ENCODE measurements at places on chromosomes 12 and 14.

DNA sequence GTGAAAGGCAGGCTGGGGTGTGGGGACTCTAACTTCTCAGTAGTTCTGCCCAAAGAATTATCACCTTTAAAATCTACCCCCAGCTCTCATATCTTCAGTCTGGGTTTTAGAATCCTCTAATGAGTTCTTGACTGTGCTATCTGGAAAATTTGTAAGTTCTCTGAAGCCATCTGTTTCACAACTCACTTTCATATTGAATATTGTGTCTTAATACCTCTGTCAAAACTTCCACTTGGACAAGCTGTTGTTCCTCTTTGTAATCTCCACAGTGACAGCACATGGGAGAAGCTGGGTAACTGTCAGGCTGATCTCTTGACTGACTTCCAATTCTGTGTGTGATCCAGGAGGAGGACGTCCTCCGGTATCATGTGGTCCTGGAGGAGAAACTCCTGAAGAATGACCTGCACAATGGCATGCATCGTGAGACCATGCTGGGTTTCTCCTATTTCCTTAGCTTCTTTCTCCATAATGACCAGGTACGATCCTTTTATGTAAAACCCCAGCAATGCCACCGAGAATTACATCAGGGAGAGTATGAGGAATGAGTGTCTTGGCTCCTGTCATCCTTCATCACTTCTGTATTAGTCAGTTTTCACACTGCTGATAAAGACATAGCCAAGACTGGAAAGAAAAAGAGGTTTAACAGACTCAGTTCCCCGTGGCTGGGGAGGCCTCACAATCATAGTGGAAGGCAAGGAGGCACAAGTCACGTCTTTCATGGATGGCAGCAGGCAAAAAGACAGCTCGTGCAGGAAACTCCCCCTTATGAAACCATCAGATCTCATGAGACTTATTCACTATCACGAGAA lies 111.9 kb downstream of the STAB2 start:
- DNase-seq: peak; percentile 38

GRCh38 chr12:28268608-28269229 lies 78.5 kb downstream of the CCDC91 start:
- no peak for DNase-seq

- no peak for DNase-seq
Observed at GRCh38 chr14:50856660-50857059, 15.2 kb upstream of the ABHD12B start.

- no peak for DNase-seq
Observed at GRCh38 chr12:129961856-129962255, 58.0 kb upstream of the TMEM132D start.

DNA sequence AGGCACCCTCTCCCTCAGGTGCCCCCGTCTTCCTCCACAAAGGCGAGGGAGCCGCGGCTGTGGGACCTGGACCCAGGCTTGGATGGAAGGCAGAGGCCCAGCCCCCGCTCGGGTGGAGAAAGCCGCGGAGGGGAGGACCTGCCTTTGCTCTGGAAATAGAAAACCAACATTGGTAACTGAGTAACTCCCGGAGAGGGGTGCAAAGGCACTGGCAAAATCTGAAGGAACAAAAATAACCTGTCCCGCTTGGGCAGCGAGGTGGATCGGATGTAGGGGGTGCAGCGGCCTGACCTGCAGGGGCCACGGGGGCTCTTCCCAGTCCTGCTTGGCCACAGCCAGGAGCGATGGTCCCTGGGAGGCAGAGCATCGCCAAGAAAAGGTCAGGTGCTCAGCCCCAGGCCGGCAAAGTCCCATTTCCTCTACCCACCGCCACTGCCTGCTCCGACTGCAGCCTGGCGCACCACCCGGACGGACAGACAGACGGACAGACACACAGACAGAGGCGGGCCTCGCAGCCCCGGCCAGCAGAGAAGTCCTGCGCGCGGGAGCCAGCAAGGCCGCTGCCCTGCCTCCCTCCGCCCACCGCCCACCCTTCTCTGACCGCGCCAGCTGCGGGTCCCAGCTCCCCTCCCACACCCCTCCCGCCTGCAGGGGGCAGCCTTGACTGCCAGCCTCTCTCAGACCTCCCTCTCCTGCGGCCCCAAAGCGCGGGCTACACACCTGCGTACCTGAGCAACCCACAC lies 21.4 kb upstream of the TMEM106C start:
- DNase-seq: peak; percentile 75

DNA sequence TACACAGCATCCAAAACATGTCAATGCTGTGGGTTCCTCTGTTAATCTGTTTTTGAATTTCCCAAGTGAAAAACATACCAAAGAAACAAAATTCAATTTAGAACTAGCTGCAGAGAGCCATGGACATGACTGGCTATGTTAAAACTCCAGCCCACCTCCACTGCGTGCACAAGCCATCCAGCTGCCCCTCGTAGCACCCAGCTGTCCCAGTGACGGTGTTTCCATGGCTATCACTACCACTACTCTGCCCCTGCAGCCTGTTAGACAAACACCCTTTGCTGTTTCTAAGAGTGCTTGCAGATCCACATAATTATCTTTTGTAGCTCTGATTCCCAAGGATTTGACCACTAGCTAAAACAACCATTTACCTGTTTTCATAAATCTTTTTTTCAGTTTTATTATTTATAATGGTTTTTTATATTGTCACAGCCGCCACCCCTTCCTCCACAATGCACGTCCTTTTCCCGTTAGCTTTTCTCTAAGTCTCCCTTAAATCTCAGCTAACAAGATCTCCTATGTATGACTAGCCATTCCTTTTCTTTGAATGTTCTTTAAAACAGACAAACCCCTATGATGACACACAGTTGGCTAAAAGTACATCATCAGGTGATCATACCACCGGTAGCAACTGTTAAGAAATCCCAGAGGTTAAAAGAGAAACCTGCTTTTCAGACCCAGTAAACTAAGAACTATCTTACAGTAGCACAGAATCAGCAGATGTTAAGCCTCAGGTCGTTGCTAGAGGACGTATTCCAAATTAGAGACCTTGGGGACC lies 37.8 kb upstream of the NAA30 start:
- DNase-seq: no peak

DNA sequence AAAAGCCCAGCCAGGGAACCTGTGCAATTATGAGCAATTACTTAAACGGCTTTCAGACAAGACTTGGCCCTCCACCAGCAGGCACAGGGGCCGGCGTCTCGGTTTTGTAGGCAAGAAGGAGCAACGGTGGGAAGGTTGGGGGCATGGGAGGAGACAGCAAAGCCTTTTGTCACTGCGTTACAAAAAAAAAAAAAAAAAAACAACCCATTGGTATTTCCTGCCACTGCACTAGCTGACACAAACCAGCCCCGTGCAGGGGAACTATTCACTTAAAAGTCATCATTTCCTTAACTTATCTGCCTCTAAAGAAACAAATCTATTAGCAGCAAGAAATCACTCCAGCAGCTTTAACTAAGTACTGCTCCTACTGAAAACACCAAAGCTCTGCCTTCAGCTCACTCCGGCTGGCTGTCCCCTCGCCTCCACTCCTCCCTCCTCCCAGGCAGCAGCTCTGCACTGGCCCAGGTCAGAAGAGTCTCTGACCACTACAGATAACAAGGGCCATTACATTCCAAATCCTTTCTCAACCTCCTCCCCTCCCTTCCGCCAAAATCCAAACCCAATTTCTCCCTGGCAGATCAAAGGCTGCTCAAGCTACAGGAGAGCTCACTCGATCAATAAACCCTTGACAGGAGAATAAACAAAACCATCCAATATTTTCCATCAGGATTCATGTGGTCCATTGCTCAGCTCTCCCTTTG lies 105.2 kb upstream of the CDKN3 start:
- no peak for DNase-seq

- DNase-seq: no peak
Observed at GRCh38 chr14:89572596-89573398, 155.8 kb upstream of the FOXN3 start.

- DNase-seq: no peak
Observed at GRCh38 chr14:23556700-23557440, 799 bp downstream of the THTPA start.

GRCh38 chr12:76967181-76967885 lies 88.5 kb upstream of the CSRP2 start:
- no peak for DNase-seq

- DNase-seq: no peak
Observed at GRCh38 chr12:91441246-91441645, 258.6 kb upstream of the DCN start.

GRCh38 chr12:130775953-130776856 lies 60.1 kb upstream of the RIMBP2 start:
- DNase-seq: peak; percentile 56

DNA sequence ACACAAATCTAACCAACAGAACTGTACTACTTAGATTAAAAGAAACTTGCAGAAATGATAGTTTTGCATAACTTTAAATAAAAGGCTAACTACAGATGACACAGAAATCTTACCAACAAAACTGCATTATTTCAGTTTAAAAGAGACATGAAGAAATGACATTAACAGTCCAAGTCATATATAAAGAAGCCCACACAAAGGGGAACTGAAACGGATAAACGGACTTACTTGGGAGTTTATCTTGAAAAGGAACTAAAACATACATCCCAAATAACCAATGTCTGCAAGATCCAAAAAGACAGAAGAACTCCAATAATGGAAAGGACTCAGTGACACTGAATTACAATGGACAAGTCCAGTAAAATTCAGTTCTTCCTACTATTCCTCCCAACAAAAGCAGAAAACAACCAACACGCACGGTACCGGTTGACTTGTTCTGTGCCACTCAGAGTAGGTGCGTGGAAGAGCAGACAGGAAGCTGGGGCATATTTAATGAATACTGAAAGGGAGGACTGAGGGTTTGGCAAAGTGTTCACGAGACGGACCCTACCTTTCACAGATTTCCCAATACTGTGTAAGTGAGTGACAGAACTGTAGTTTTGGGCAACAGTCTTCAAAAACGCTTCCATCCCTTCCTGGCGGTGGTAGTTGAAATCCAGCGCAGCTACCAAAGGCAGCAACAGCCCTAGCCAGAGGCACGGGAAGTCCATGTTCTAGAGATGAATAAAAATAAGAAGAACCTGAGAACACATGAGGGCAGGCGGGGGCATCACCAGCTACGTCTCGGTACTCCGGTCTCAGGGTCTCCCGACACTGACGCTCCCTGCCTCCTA lies 627 bp downstream of the CPM start:
- DNase-seq: peak; percentile 41

- no peak for DNase-seq
Observed at GRCh38 chr12:104411826-104412641, 44.7 kb upstream of the CHST11 start.

GRCh38 chr14:26730929-26731618 lies 133.2 kb upstream of the NOVA1 start:
- no peak for DNase-seq

DNA sequence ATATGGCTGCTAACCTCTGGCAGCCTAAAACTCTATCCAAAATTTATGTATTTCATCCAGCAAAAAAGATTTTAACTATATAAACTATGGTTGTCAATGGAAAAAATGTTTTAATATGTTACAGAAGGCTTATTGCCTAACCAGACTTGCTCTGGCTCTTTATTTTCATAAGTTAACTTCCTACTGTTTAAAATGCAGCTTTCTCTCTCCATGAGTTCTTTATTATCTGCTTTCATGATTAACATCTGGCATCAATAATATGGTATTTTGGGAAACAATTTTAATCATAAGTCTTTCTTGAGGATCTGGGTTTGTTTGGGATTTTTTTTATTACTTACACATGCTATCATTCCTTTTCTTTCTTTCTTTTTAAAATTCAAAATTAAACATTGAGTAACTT lies 20.5 kb downstream of the KERA start:
- no peak for DNase-seq

DNA sequence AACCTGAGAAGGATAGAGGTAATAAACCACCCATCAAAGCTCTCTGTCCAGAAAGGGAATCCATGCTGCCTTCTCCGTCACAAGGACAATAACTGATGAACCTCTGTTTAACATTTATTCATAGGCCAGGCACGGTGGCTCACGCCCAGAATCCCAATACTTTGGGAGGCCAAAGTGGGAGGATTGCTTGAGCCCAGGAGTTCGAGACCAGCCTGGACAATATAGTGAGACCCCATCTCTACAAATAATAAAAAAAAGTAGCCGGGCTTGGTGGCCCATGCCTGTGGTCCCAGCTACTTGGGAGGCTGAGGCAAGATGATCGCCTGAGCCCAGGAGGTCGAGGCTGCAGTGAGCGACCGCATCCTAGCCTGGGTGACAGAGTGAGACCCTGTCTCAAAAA lies 7.1 kb upstream of the FOS start:
- DNase-seq: no peak

DNA sequence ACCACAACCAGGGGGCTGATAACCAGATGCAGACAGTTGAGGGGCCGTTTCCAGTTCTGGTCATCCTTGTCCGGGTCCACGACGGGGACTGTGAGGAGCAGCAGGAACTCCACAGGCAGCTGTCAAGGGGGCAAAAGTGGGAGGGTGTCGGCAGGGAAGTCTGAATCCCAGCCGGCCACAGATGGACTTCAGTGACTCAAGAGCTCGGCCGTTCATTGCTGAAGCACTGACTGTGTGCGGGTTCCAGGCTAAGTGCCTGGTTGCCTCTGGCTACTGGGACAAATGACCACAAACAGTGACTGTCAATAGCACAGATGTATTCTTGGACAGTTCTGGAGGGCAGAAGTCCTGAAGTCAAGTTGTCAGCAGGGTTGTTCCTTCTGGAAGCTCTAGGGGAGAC lies 19.6 kb downstream of the SLC8B1 start:
- no peak for DNase-seq

DNA sequence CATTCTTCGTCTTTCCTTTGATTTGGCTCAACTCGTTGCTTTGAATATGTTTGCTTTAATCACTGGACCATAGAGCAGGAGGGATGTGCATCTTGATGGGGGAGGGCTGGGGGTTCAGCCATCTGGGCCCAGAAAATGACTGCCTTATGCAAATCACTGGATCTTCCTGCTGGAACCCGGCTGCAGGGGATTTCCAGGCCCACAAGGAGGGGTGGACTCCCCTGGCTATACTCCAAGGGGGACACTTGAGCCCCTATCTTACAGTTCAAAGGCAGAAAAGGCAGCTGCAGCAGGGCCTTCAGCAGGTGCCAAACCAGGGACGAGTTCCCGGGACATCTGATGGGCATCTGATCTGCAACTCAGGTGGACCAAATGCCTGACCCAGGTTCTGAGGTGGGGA lies 122.5 kb downstream of the DICER1 start:
- no peak for DNase-seq

DNA sequence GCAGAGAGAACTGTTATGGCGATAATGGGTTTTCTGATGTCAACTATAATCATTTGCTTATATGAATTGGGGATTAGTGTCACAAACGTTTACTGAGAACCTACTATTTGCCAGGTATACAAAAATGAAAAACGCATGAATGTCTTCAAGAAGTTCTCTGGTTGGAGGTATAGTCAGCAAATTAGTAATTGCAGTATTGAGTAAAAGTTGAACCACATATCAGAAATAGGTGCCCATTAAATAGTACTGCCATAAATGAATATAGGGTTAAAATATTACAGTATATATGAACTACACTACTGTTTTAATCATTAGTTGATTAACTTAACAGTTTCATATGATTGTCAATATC lies 60.0 kb downstream of the PTPRB start:
- DNase-seq: no peak

DNA sequence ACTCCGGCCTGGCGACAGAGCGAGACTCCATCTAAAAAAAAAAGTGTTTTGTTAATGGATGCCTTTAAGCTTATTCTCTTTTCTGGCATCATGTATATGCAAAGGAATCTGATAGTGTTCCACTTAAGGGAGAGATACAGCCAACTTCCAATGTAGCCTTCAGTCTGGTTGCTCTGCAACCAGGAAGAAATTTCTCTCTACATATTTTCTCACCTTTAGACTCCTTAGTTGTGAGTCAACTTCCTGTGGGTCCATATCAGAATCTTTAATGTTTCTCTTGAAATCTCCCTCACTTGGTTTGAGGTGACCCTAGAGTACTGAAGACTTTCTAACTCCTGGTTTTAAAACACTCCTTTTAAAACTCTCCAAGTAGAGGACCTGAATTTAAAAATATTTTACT lies 340.4 kb downstream of the SLC6A15 start:
- no peak for DNase-seq

Data from GM13976 (cell line).